Breast epithelium (tissue), 4 donors: ENCODE measurements at places on chromosomes 3 and 15. TPM values are rescaled to one million over a fixed set of nuclear protein-coding genes. Genes with fewer than 3 reads are reported as not detected.

- H3K4me3 ChIP-seq, result no peak overlapping the region
- H3K27me3 ChIP-seq, result no peaks in the 10 kb centered on the region
- H3K27ac ChIP-seq, result peak overlapping the region; percentile 13
- H3K36me3 ChIP-seq, result no peaks in the 10 kb centered on the region
- peaks cover 7% of the 10 kb centered on the region for H3K4me1 ChIP-seq
- DNase-seq, result no peak
These were observed 3.5 kb downstream of the RBM15B start for GRCh38 chr3:51394541-51394940.

The ACTL6A gene
- 58.1 TPM for total RNA-seq

The CELSR3 gene
- 1.3 TPM for total RNA-seq

GRCh38 chr3:114848082-114848481, 299.0 kb downstream of the ZBTB20 start:
- H3K27me3 ChIP-seq, result no peaks in the 10 kb centered on the region
- H3K27ac ChIP-seq, result no peak overlapping the region
- no peaks in the 10 kb centered on the region for H3K36me3 ChIP-seq
- H3K4me1 ChIP-seq, result no peaks in the 10 kb centered on the region

GRCh38 chr15:45155739-45156138, 25.9 kb downstream of the DUOX1 start:
- no peaks in the 10 kb centered on the region for H3K27me3 ChIP-seq
- no peak overlapping the region for H3K4me3 ChIP-seq
- H3K36me3 ChIP-seq, result no peaks in the 10 kb centered on the region
- no peaks in the 10 kb centered on the region for H3K4me1 ChIP-seq
- no peak for DNase-seq

GRCh38 chr15:87490666-87491065, 765.9 kb downstream of the NTRK3 start:
- no peak for DNase-seq
- no peak overlapping the region for H3K27ac ChIP-seq
- H3K4me3 ChIP-seq, result no peak overlapping the region
- H3K36me3 ChIP-seq, result no peaks in the 10 kb centered on the region

DNA sequence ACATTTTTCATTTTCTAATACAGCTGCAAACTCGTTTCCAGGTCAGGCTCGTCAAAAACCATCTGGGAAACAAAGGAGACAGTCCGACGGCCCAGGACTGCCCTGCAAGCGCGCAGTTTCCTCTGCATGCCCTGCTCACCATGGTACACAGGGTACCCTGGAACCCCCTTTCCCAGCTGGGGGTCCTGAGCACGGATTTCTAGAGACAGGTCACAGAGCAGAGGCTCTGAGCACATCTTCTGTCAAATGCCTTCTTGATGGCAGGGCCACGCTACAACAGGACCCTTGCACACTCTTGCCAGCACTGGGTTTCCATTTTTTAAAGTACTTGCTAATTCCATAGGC, 8.1 kb downstream of the ZXDC start:
- H3K4me1 ChIP-seq, result no peaks in the 10 kb centered on the region
- no peaks in the 10 kb centered on the region for H3K27me3 ChIP-seq
- DNase-seq, result no peak
- H3K27ac ChIP-seq, result no peak overlapping the region
- no peak overlapping the region for H3K4me3 ChIP-seq

GRCh38 chr15:87871258-87871681, 385.3 kb downstream of the NTRK3 start:
- no peak for DNase-seq
- H3K36me3 ChIP-seq, result no peaks in the 10 kb centered on the region
- H3K4me3 ChIP-seq, result no peak overlapping the region

DNA sequence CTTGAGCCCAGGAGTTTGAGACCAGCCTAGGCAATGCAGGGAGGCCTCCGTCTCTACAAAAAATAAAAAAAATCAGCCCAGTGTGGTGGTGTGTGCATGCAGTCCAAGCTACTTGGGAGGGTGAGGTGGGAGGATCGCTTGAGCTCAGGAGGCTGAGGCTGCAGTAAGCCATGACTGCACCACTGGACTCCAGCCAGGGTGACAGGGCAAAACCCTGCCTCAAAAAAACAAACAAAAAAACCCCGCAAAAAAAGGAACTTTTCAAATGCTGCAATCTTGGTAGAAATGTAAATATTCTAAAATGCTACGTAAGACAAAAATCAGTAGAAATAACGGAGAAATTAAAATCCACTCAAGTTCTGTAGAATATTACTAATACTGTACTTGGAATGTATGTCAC, 108.1 kb upstream of the MELTF start:
- H3K27me3 ChIP-seq, result no peaks in the 10 kb centered on the region
- no peak overlapping the region for H3K4me3 ChIP-seq
- no peaks in the 10 kb centered on the region for H3K4me1 ChIP-seq
- no peak for DNase-seq
- H3K36me3 ChIP-seq, result no peaks in the 10 kb centered on the region

The LXN gene
- total RNA-seq, result 55.5 TPM

DNA sequence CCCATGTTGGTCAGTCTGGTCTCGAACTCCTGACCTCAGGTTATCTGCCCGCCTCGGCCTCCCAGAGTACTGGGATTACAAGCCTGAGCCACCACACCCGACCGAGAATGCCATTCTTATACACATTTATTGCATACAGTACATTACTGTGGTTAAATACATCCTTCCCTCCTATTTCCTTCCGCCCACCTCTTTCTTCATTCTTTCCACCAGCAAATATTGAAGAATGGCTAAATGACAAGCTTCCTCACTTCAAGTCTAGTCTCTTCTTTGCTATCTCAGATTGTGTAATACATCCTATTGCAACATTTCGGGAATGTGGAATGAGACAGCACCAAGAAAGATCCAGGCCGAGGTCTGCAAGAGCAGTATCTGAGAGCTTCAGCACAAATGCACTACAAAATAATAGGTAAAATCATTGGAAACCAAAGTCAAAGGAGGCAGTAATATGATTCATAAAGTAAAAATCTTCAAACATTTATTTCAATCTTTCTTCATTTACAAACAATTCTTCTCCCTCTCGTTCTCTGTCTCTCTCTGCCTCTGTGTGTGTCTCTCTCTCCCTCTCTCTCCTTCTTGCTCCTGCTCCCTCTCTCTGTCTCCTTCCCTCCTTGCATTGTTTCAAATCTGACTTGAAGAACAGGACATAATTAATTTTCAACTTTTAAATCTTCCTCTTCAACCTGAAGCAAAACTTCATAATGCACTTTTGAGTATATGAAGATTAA, 94.7 kb upstream of the TGFBR2 start:
- H3K4me3 ChIP-seq, result no peak overlapping the region
- no peaks in the 10 kb centered on the region for H3K27me3 ChIP-seq
- H3K4me1 ChIP-seq, result no peaks in the 10 kb centered on the region
- no peaks in the 10 kb centered on the region for H3K36me3 ChIP-seq
- peak overlapping the region; percentile 58 for H3K27ac ChIP-seq

DNA sequence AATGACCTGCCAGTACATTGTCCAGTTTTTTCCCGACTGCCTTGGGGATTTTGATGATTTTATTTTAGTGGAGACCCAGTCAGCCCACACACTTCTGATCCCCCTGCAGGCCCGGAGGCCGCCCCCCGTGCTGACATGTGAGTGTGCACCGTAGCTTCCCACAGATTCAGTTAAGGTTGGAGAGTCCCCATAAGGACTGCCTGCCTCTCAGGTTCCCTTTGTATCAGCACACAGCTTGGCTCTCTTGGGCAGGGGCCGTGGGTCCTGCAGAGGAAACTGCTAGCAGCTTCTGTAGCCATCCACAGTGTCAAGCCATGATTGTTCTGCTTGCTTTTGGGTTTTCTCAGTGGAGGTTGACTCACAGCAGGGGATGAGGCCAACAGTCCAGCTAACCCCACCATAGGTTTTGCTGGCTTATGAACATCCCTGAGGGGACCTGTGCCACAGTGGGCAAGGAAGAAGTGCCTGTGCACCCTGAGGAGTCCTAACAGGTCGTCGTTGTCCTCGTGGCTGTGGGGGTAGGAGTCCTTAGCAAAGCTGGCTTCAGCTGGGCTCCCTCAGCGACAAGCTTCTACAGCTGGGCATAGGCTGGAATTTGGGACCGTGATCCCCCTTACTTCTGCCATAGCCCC, 46.4 kb downstream of the DLEC1 start:
- no peaks in the 10 kb centered on the region for H3K36me3 ChIP-seq
- H3K4me1 ChIP-seq, result no peaks in the 10 kb centered on the region
- no peak overlapping the region for H3K4me3 ChIP-seq

DNA sequence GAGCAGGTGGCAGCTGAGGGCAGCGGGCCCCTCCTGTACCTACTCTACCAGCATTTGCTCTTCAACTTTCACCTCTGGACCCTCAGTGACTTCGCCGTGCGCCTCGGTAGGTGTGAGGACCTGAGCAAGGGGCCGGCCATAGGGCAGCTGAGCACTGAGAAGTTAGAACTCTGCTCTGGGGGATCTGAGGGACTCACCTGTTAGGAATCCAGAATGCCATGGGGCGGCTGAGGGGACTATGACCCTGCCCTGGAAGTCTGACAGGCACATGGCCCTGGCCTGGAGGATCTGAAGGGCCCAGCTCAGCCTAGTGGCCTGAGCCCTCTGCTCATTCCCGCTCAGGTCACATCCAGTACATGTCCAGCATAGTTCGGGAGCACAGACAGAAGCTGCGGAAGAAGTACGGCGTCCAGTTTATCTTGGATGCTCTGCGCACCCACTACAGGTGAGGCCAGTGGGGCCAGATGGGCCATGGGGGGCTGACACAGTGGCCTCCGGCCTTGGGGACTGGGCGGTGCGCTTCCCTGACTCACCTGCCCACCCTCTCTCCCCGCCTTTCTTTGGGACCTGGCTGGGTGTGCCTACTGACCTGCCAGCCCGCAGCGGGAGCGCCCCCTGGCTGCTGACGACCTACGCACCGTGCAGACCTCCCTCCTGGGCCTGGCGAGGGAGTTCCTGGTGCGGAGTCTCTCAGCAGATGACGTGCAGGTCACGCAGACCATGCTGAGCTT, 18.8 kb downstream of the NBEAL2 start:
- peaks cover 9% of the 10 kb centered on the region for H3K36me3 ChIP-seq
- no peak overlapping the region for H3K27ac ChIP-seq
- no peak for DNase-seq
- no peaks in the 10 kb centered on the region for H3K27me3 ChIP-seq
- H3K4me3 ChIP-seq, result no peak overlapping the region

The SEMA3G gene
- 12.3 TPM for total RNA-seq

The CPNE9 gene
- total RNA-seq, result not detected

DNA sequence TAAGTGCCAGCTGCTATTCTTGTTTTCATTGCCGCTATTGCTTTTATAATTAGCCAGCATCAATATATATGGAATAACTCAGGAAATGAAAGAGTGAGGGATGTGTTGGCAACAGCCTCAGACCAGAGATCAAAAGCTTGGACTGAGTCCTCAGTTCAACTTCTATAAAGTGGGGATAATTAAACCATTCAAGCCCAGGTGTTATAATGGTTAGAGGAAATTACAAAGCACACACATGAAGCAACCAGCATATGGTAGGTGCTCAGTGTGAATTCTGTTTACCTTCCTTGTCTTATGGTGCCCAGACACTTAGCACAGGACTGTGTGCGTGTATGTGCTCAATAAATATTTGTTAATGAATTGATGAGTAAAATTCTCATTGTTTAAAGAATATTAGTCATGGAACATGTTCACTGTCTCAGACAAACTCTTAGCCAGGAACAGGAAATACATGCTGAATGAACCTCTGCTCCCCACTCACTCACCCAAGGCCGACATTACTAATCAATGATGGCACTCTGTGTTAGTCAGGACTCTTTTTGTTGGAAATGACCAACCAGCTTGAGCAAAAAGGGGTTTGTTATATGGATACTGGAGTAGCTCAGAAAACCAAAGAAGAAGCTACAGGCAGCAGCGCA, 16.7 kb upstream of the CCDC174 start:
- H3K36me3 ChIP-seq, result no peaks in the 10 kb centered on the region
- no peak for DNase-seq
- H3K27ac ChIP-seq, result no peak overlapping the region
- H3K4me1 ChIP-seq, result no peaks in the 10 kb centered on the region
- peaks cover 10% of the 10 kb centered on the region for H3K27me3 ChIP-seq
- no peak overlapping the region for H3K4me3 ChIP-seq

The CYP8B1 gene
- not detected for total RNA-seq

DNA sequence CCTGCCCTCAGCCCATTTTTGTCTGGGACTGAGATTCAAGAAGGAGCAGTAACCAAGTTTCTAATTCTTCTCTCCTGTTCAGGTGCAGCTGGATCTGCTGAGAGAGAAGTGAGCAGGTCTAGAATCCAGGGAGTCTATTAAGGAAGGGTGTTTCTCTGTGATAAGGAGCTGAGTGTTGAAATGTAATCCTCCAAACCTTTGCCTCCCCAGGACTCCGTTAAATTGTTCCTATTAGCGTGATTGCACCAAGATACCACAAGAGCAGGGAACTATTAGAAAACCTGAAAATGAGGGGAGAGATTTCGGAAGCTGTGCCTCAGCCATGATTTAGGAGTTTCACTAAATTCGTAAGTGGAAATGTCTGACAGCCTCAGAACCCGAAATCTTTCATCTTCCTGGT, 192.6 kb downstream of the EBLN2 start:
- H3K27ac ChIP-seq, result no peak overlapping the region
- no peaks in the 10 kb centered on the region for H3K27me3 ChIP-seq
- H3K4me3 ChIP-seq, result no peak overlapping the region
- DNase-seq, result no peak

GRCh38 chr3:71685686-71686085, 39.5 kb downstream of the EIF4E3 start:
- H3K4me3 ChIP-seq, result no peak overlapping the region
- no peaks in the 10 kb centered on the region for H3K36me3 ChIP-seq
- H3K27me3 ChIP-seq, result no peaks in the 10 kb centered on the region
- H3K4me1 ChIP-seq, result peaks cover 3% of the 10 kb centered on the region
- H3K27ac ChIP-seq, result peak overlapping the region; percentile 59
- DNase-seq, result no peak

DNA sequence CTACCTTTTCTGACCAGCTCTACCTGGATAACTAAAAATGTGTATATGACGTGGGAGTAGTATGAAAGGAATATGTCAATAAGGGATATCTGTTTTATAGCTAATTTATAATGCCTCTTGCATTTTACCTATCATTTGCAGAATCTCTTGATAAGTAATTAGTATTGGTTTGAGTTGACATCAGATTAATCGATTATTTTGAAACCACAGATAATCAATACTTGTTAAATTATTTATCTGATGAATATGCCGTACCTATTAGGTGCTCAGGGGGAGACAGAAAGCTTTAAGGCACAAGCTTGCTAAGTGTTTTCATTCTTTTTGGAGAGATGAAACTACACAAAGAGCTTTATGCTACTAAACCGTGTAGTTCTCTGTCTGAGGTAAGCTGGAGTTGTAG, 24.3 kb downstream of the NR1D2 start:
- H3K27ac ChIP-seq, result no peak overlapping the region
- H3K27me3 ChIP-seq, result no peaks in the 10 kb centered on the region
- no peak for DNase-seq

The PPP1R14D gene
- 4.9 TPM for total RNA-seq

The RNU5B-1 gene
- total RNA-seq, result not detected
